ENCODE measurements at places on chromosomes 11 and 22. TPM values are rescaled to one million over a fixed set of nuclear protein-coding genes. Genes with fewer than 3 reads are reported as not detected.
A peak's percentile ranks its signal among the peaks of the same experiment; 100 is the strongest.

- H3K27ac ChIP-seq: no peak overlapping the region
- no peaks in the 10 kb centered on the region for H3K27me3 ChIP-seq
- DNase-seq: no peak
- no peak overlapping the region for H3K4me3 ChIP-seq
- no peaks in the 10 kb centered on the region for H3K36me3 ChIP-seq
- no peaks in the 10 kb centered on the region for H3K4me1 ChIP-seq
Observed at GRCh38 chr11:39586036-39586435, 1873.4 kb downstream of the LRRC4C start.

- no peak overlapping the region for H3K27ac ChIP-seq
- H3K4me1 ChIP-seq: no peaks in the 10 kb centered on the region
- H3K4me3 ChIP-seq: no peak overlapping the region
Observed at GRCh38 chr11:89181111-89181510, 3.4 kb downstream of the TYR start.

DNA sequence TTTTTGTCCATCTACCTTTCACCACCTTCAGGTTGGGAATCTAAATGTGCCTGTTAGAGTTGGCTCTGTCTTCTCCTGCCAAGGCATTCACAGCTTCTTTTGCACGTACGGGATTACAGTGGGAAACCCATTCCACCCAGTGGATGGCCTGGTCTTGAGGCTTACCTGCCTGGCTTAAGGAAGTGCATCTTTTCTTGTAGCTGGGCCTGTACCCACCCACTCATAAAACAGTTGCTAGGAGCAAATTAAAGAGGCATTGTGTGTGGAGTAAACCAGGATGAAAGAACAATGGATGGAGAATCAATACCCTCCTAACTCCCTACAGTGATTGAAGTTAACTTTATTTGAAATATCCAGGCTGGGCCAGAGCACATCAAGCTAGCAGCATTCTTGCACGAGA lies 71.6 kb downstream of the TEAD1 start:
- H3K4me1 ChIP-seq: peaks cover 12% of the 10 kb centered on the region
- DNase-seq: no peak
- H3K4me3 ChIP-seq: no peak overlapping the region

DNA sequence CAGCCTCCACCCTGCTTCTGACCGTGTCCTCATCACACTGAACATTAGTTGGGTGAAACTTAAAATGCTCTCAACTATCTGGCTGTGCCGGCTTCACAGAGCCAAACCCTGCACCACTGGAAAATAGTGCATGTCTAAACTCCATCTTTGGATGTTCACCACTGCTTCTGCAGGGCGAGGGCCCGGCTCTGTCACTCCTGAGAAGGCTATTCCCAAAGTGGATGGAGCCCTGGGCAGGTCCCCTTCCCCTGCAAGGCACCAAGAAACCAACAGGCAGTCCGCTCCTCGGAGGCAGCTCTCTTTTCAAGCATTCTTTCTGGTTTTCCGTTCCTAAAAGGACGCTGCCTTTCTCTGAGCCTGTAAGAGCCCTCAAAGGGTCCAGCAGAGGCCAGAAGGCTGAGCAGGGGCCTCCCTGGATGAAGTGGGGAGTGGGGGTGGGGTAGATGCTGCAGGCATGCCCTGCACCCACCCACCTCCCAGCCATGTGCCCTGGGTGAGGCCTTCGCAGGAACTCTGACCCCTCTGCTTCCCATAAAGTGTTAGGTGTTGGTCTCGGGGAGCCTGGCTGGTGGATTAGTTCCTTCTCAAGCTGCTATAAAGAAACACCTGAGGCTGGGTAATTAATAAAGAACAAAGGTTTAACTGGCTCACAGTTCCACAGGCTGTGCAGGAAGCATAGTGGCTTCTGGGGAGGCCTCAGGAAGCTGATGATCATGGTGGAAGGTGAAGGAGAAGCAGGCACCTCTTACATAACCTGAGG lies 23.3 kb downstream of the LINC01488 start:
- peaks cover 11% of the 10 kb centered on the region for H3K4me1 ChIP-seq
- no peak for DNase-seq
- H3K4me3 ChIP-seq: no peak overlapping the region
- H3K27ac ChIP-seq: no peak overlapping the region
- no peaks in the 10 kb centered on the region for H3K36me3 ChIP-seq

The MAPK11 gene
- 1.3 TPM for total RNA-seq

The LARGE1 gene
- total RNA-seq: 24.8 TPM

DNA sequence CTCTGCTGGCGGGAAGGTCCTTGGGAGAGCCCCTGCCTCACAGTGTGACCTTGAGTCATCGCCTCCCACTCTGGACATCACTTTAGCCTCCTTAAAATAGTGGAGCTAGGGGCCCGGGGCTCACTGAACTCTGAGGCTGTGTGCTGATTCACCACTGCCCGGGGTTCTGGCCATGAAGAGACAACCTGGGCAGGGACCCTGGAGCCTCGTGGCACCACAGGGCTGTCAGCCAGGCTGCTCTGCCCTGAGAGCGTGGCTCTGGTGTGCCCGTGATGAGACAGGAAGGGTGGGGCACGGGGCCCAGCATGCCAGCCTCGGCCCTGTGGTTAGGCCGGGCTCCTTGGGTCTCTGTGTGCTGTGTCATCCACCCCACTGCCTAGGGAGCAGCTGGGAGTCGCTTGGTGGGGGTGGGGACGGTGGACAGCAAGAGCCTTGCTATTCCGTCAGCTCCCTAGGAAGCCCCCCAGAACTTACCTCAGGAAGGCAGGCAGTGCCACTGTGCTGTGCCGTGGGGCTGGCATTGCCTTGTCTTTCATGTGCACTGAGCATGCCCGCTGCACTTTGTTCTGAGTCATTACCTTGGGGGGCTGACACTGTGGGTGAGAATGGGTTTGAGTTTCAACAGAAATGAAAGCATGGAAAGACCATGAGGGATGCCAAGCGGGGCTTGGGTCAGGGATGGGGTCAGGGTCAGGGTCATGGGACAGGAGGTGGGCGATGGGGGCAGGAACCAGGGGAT lies 31.7 kb downstream of the TPCN2 start:
- peaks cover 43% of the 10 kb centered on the region for H3K36me3 ChIP-seq
- peak overlapping the region; percentile 66 for H3K27ac ChIP-seq
- no peaks in the 10 kb centered on the region for H3K27me3 ChIP-seq
